Stomach (tissue), 19 donors: ENCODE measurements at places on chromosomes 3 and 15. TPM values are rescaled to one million over a fixed set of nuclear protein-coding genes. Genes with fewer than 3 reads are reported as not detected.

DNA sequence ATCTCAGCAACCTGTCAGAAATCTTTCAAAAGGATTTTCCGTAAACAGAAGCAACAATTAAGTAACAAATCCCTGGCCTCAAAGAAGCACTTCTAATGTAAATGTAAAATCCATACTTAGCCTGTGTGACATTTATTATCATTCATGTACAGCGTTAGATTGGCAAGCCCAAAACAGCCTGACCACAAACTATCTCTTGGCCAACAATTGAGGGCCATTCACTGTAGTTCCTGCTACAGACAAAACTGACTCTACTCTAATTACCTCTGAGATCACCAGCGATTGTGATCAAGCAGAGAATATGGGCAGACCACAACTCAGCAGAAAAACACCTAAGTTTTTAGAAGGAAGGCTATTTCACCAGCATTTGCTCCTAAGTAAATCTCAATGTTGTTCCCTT lies 9.2 kb downstream of the SHQ1 start:
- DNase-seq: no peak

DNA sequence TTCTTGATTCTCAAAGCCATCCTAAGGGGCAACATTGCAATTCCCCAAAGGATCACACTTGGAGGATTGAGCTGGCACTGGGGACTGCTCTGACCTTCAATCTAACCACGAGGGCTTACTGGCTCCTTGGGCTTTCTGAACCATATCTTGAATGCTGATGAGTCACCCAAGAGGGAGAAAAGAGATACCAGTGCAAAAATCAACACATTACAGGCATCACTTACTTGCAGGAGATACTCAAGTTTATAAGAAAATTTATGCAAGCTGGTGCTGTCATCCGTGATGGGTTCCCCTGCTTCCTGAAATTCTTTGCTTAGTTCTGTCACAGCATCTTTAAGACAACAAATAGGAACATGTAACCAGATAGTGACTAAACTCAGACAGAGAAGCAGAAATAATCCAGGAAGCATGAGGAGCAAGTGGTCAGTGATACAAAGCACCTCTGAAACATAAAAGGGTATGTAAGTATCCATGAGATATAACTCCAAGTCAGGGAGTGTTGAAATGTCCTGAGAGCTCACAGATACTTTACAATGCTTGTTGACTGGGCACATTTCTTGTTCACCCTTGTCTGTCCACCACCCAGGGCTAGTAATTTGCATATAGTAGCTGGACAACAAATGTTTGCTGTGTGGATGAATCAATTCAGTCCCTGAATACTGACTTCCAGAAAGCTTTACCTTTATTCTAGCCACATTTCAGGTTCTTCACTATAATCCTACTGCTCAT lies 14.1 kb downstream of the FYCO1 start:
- no peak for DNase-seq

GRCh38 chr15:73403171-73403570 lies 34.4 kb upstream of the HCN4 start:
- no peak for DNase-seq

DNA sequence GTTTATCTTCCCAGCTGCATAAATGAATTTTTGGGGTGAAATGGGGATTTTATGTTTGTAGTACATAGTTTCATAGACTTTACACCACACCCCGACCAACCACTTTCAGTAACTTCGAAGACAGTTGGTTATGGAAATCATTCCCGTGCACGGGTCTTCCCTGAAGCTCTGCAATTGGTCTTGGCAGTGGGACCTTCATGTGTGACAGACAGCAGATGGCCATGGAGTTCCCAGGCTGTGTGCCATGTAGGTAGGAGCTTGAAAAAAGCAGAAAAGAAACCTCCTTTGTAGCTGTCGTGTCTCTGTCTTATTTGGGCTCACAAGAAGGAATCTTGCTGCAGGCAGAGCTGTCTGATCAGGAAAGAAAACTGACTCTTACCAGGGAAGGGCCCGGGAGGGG lies 25.9 kb downstream of the EXOG start:
- no peak for DNase-seq

DNA sequence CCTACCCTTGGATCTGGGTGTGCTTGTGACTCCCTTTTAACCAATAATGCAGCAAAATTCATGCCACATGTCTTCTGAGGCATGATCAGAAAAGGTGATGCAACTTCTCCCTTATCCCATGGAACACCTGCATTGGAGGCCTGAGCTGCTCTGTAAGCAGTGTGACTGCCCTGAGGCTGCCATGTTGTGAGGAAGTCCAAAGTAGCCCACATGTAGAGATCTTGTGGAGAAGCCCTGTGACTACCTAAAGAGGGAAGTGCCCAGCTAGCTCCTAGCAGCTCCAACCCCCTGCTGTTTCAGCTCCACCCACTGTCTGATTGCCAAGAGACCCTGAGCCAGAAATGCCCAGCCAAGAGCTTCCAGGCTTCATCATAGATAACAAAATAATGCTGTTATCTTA lies 6.4 kb upstream of the NR1D2 start:
- DNase-seq: no peak

DNA sequence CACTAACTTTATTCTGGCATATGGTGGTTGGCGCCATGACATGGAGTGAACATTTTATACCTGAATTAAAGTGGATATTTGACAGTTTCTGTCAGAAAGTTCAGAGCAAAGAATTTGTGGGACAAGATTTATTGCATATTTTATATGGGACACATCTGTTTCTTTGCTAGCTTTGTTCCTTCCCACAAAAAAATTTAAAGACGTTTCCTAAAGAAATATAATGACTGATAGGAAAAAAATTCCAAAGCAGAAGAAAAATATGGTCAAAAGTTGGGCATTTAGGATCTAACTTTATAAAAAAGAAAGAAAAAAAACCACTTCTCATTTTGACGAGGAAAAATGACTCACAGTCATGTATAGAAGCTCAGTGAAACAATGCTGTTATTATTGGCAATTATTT lies 101.6 kb downstream of the GREM1 start:
- DNase-seq: no peak

GRCh38 chr3:32438596-32439344 lies 47.1 kb downstream of the CMTM7 start:
- DNase-seq: no peak

GRCh38 chr15:67179411-67179995 lies 75.0 kb downstream of the AAGAB start:
- DNase-seq: no peak

GRCh38 chr3:8486936-8487335 lies 14.7 kb upstream of the LMCD1 start:
- peak; percentile 72 for DNase-seq

- DNase-seq: no peak
These were observed 143.2 kb upstream of the HACD2 start for GRCh38 chr3:123728014-123728413.

ZNF106 gene
- 13.4 TPM for polyA plus RNA-seq

GOLGA8B gene
- polyA plus RNA-seq: 8.9 TPM

KLHL6 gene
- 1.2 TPM for polyA plus RNA-seq

ZPLD1 gene
- polyA plus RNA-seq: not detected

CTXN2 gene
- not detected for polyA plus RNA-seq
